Activated T-helper 1 cell treated with anti-CD3 and anti-CD28 coated beads, Interleukin-2, amount 50 U/mL, for 16 hours (primary cell): ENCODE measurements at places on chromosomes 3 and 15.

DNA sequence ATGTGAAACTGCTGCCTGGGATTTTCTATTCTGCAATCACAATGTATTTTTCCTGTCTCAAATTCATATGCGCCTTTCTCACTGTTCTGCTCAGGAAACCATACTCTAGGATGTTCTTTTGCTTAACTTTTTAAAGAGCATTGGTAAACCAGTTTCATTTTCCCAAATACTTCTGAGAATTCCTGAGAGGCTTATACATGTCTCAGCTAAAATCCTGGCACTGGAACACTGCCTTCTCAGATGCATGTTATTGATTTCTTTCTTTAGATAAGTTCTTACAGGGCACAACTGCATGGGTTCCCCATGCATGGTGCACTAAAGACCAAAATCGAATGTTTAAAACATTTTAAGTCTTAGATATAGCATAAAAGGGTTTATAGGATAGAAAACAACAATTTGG, 178.3 kb upstream of the PLSCR5 start:
- no peak for DNase-seq

- no peak for DNase-seq
Measured at GRCh38 chr3:98730338-98730737, 32.8 kb upstream of the ST3GAL6 start.

GRCh38 chr3:193914602-193915001, 221.3 kb upstream of the HES1 start:
- no peak for DNase-seq

DNA sequence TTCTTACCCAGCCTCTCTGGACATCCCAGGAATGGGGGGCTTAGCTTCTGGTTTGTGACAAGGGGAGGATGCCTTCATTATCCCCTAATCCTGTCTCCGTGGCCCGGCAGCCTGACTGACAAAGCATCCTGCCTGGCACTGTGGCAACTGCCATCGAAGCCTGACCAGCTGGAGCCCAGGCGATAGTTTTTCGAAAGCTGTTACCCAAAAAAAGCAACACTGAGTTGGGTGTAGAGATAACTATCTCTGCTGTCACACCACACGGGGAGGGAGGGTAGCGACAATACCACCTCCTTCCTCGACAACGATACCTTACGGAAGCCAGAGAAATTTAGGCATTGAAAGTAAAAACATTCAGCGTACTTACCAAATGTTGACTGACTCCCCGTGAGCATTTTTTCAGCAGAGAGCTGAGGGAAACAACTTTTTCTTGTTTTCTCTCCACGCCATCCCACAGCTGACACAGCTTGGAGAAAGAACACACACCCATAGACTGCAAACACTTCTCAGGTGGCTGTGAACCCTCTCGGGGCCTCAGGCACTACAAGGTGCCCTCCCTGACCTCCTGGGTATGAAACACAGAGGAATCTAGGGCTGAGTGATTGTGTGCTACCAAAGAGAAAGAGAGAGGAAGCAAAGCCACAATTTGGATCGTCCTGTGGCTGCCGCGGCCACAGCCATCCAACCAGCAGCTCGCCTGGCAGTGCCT, 361.9 kb upstream of the ICE2 start:
- peak; percentile 7 for DNase-seq

DNA sequence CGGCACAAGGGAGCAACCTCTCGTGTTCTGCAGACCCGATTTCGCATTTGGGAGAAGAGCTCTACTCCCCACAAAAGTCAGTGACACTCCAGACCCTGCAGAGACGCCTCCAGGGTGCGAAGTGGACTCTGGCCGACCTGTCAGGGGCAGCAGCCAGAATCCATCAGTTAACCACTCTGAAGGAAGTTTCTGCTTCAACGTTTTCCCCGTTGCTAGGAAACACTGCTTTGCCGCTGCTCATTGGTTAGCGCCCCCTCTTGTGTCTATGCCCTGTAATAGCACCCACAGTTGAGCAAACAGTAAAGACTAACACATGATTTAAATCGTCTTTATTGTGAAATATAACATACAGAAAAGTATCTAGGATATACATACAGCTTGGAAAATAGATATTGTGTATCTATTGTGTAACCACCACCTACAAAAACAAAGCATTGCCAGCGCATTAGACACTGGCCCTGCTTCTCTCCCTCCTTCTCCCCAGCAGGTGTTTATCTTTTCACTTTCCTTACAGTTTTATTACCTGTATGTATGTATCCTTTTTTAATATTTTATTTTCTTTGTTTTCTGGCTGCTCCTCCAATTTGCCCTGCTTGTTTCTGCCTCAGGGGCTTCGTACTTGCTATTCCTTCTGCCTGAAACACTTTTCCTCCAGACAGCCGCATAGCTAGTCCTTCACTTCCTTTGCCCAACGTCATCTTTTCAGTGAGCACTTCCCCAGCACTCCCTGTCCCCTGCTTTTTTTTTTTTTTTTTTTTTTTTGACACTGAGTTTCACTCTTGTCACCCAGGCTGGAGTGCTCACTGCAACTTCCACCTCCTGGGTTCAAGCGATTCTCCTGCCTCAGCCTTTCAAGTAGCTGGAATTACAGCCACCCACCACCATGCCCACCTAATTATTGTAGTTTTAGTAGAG, 38.8 kb downstream of the TMEM40 start:
- peak; percentile 46 for DNase-seq
